ENCODE measurements at places on chromosomes 2 and 18.

GRCh38 chr2:191086706-191087105 is 64.1 kb downstream of the STAT4 start:
- no peak for DNase-seq

GRCh38 chr2:24435391-24436316 is 55.4 kb upstream of the NCOA1 start:
- peak; percentile 84 for DNase-seq

DNA sequence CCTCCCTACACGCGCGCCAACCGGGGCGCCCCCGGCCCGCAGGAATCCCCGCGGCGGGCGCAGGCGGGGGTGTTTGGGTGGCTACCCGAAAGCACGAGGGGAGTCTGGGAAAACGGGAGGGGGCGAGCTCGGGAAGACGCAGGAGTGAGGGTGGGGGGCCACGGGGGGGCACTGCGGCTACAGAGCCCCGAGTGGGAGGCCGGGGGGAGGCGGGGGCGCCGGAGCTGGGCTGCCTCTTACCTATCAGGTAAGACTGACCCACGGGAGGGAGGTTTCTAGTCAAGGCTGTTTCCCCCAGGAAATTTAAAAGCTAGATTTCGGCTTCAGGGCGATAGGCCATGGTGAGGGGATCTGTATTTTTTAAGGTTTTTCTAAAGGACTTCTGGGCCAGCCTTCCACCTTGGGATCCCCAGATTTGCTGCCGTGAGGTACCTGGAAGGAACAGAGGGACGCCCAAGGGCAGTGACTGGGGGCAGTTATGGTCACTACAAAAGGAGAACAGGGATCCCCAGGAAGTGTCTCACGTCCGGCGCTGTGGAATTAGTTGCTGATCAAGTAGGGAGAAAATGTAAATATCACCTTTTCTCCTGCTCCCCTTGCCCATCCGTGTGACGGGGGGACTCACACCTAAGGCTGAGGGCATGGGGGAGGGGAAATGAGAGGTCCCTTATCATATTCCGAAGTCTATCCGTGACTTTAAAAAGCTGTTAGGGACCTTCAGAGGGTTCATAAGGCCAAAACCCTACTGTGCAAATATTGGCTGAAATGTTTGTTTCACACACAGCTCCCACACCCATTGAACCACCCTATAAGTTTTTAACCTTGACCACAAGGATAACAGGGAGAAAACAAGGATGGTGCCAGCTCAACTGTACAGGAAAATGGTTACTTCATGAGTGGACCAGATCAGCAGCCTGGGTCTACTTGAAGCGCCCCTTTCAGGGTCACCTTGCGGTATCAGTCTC is 638 bp upstream of the IRS1 start:
- peak; percentile 63 for DNase-seq

GRCh38 chr18:53422896-53423295 is 801.6 kb downstream of the MBD2 start:
- DNase-seq: no peak

DNA sequence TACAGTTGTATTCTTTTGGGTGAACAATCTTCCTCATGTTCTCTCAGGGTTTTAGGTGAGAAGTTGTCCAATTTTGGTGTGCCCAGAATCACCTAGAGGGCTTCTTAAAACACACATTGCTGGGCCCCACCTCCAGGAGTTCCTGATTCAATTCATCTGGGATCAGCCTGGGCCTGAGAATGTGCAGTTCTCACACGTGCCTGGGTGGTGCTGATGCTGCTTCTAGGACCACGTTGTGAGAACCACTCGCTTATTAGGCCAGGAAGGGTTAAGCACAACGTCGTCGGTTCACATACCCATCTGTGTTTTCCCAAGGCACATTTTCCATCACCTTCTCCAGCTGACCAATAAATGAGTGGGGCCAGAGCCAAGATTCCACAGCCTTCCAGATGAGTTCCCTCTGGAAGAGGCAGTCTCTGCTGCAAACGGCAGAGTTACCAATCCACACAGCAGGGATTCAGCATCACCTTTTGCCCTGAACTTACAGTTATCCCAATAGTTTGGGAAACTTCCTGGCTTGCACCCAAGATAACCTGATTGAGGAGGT is 277.7 kb upstream of the HNRNPA3 start:
- peak; percentile 69 for DNase-seq

- DNase-seq: no peak
Observed at GRCh38 chr2:16621316-16621715, 44.3 kb downstream of the CYRIA start.

- no peak for DNase-seq
Observed at GRCh38 chr2:86468162-86469033, 27.2 kb downstream of the KDM3A start.

- DNase-seq: no peak
Observed at GRCh38 chr2:41791523-41791922, 256.3 kb upstream of the PKDCC start.

DNA sequence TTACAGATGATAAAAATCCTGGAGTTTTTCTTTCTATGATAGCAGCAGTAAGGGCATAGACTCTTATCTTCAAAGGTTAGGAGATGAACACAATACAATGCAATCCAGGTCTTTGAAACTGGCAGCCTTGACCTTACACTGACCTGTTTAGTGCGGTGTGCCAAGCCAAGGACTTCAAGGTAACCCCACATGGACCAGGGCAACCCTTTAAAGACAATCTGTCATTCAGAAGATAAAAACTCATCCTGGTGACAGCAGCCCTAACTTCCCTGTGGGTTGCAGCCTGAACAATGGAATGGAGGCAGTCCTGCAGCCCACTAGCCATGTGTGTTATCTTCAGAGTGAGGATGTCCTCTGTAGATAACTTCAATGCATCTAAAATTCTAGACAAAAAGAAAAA is 78.1 kb downstream of the RTTN start:
- no peak for DNase-seq

DNA sequence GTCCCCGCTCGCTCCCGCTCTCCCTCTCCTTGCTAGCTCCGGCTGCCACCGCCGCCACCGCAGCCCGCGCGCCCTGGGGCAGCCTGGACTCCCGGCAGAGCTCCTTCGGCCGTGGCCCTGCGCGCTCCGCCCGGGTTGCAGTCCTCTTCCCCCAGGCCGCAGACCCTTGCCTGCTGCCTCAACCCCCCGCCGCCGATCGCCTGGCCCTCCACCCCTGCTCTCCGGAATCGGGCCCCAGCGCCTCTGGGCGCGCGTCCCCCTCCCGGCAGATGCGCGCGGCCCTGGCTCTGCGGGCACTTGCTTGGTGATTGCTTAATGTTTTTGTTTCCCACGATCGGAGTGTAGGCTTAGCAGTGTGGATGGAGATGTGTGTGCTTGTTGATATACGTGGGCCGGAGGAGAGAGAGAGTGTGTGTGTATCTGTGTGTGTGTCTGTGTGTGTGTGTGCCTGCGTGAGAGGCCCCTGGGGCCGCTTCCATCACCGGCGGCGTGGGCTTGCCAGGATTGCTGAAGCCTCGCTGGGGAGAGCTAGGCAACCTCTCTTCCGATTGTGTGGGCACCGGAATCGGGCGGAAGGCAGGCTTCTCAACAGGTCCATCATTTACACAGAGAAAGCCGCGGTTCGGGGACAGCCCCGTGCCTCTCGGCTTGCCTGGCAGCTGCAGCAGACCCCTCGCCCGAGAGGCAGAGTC is 877 bp downstream of the INHBB start:
- DNase-seq: no peak

- DNase-seq: no peak
Observed at GRCh38 chr2:205405194-205405593, 277.1 kb upstream of the NRP2 start.

GRCh38 chr2:12326449-12327190 is 390.1 kb upstream of the TRIB2 start:
- DNase-seq: no peak

DNA sequence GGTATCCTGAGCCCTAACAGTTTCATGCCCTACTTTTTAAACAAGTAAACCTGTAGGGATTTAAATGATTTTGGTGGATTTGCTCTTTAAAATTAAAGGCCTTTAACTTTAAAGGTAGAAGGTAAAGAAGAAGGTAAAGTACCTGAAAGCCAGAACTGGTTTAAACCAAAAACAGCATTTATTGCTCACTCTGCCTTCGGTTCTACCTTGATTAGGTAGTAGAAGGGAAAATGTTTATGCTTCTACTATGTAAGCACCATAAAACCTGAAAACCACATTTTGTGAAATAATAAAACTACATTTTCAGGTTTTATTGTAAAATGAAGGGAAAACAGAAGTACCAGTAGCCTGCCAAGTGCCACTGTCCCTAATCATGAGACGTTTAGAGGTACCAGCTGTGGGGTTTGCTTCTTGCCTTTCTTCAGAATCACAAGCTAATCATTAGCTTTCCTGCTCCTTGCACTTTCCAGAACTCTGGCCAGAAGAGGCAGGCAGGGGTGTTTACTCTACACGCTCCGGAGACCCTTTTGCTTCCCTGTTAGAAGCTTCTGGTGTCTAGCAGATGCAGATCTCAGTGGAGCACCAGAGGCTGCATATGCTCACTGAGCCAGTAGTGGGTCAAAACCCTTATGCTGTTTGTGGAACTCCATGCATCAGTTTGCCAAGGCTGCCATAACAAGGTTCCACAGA is 33.3 kb downstream of the RPIA start:
- no peak for DNase-seq

DNA sequence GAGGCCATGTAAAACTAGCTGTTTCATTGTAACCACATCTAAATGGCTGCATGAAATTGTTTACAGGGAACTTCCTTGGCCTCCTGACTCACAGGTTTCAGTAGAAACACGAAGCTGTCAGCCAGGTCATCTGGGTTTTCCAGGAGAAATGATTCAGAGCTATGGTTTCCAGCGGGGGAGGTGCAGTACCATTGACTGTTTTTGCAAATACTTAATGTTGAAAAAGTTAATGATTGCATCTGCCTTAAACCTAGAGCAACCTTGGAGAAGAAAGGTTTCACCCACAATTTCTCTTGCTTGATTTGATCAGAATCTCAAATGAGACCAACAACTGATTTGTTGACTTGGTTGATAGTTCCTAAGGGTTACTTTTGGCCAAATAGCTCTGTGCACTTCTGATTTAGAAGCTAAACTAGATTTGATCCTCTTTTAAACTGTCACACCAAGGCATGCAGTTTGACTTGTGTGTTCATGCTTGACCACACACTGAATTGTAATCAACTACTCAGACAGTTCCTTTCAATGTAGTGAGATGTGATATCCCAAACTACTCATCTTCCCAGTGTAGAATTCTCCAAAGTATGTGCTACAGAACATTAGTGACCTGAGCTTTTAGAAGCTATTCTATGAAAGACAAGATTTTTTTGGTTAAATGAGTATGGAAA is 193.5 kb upstream of the CHST9 start:
- DNase-seq: no peak

GRCh38 chr2:230829959-230830358 is 34.8 kb upstream of the ITM2C start:
- DNase-seq: no peak

DNA sequence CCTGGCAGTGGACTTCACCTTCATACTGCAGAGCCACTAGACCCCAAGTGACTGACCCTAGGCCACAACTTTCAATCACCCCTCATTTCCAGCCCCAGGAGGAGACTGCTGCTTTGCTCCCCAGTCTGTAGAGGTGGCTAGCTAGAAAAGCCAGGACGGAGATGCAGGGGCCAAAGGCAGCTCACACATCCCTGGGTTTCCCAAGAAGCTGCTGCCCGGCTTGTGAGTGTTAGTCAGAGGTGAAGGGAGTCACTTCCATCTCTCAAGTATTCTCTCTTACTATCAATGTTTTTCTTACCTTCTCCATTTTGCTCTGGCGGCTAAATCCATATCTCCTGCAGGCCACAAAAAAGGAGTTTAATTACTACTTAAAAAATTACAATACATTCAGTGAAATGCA is 36.2 kb downstream of the CCDC93 start:
- no peak for DNase-seq

DNA sequence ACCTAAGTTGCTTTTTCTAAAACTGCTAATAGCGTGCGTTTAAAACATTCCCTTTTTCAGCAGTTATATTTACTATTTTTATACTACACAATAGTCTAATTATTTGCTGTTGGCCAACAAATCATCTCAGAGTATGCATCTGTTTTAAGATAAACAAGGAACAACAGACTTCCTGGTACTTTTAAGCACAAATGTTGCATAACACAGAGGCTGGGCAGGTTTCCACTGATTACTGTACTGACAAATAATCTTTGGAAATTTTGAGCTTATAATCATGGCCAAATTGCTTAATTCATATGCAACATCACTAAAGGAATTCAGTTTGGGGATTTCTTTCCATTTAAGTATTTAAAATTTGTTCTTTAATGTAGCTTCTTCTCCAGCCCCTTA is 737.4 kb upstream of the SALL3 start:
- DNase-seq: no peak

DNA sequence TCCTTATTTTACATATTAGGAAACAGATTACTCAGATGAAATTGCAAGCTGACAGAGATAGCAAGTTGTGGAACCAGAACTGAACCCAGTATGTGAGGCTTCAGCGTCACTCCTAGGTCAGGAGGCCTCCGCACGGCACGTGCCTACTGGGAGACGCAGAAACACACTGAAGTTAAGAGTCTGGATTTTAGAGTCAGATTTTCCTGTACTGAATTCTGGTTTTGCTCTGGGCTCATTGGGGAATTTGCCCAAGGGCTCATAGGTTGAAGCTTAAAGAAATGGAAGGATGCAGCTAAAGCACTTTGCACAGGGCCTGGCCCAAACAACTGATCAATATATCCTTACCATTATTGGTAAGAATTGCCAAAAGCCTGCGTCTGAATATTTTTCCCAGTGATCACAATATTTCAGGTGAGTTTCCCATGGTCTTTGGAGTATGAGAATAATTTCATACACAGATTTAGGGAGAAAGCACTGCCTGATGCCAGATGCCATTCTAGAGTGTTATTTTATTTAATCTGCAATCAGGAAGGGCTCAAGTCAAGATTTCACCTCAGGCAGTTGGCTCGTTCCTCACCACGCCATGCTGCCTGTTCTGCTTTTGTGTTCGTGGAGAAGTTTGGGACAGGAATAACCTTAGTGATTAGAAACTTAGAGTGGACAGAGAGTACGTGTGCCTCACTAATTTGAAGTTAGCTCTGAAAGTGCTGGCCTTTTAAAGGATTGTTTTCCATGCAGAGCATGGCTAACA is 331.9 kb downstream of the MYCN start:
- no peak for DNase-seq

DNA sequence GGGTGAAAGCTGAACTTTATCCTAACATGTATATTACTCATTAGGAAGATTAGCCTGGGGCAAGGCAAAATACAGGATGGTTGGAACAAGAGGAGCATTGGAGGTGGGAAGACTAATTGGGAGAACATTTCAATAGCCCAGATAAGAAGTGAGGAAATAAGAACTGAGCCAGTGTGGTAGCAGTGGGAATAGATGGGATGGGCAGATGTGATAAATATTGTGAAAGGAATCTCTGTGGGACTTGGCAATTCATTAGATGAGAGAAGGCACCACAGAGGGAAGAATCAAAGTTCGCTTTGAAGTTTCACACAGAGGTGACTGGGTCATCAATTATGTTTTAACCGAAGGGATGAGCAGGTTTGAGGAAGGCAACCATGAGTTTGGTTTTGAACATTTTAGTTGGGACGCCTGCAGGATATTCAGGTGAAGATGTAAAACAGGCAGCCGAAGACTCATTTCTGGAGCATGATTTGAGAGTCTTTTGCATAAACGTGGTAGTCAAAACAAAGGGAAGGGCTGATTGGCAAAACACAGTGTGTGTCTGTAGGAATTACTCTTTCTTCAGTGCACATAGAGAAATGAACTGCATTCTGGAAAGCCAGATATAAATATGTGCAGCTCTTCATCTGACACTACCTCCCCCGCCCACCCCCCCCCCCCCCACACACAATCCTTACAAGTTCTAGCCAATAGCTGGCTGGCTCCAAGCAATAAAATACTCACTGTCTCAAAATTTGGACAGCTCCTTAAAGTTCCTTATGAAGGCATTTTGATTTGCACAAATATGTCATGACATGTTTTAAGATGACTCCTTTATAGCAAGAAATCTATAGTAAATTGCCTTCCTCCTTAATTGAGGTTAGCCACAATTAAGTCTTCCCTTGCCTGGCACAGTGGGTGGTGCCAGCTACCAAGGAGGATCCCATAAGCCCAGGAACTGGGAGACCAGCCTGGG is 1.9 kb upstream of the SLC1A4 start:
- no peak for DNase-seq
